HFF-Myc (cell line): ENCODE measurements at places on chromosomes 2 and 18.

DNA sequence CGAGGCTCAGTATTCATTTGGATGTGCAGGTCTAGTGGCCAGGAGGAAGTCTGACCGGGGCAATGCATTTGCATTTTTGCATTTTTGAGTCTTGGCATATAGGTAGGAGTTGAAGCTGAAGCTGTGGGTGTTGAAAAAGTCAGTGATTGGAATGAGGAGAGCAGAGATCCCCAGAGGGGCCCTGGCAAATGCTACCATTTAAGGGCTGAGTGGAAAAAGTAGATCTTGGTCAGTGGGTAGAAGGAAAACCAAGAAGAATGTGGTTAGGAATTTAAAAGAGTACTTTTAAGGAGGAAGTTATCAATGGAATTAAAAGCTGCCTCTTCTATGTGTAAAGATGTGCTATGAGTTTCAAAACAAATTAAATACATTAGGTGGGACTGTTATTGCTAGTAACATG lies 143.0 kb downstream of the ZEB2 start:
- DNase-seq: no peak

- DNase-seq: no peak
Measured at GRCh38 chr2:94273242-94273641, 598.0 kb upstream of the TEKT4 start.

- no peak for DNase-seq
Measured at GRCh38 chr18:68354176-68354575, 360.7 kb downstream of the TMX3 start.

GRCh38 chr18:22567794-22568193 lies 150.1 kb upstream of the CTAGE1 start:
- DNase-seq: no peak

GRCh38 chr2:5368263-5368662 lies 323.9 kb upstream of the SOX11 start:
- no peak for DNase-seq

GRCh38 chr2:15993666-15994065 lies 53.3 kb downstream of the MYCN start:
- DNase-seq: no peak

GRCh38 chr2:37324536-37324785 lies 172 bp downstream of the PRKD3 start:
- DNase-seq: no peak

DNA sequence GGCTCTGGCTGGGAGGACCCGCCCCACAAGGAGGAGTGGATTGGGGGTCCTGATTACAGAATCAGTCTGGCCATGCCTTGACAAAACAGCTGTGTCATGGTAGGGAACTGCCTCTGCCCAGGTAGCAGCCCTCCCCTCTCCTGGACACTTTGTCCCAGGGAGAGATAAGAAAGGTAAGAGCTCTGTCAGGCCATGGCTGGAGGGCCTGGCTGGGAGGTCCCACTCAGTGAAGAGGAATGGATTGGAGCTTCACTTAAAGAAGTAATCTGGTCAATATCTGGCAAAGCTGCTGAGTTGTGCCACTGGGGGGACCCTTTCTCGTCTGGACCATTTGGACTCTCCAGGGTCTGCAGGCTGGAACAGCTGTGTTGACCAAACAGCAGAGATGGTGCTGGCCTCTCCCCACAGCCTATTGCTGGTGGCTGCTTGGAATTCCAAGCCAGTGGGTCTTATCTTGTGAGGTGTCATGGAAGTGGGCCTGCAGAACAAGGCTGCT lies 75.4 kb downstream of the EPC2 start:
- no peak for DNase-seq

DNA sequence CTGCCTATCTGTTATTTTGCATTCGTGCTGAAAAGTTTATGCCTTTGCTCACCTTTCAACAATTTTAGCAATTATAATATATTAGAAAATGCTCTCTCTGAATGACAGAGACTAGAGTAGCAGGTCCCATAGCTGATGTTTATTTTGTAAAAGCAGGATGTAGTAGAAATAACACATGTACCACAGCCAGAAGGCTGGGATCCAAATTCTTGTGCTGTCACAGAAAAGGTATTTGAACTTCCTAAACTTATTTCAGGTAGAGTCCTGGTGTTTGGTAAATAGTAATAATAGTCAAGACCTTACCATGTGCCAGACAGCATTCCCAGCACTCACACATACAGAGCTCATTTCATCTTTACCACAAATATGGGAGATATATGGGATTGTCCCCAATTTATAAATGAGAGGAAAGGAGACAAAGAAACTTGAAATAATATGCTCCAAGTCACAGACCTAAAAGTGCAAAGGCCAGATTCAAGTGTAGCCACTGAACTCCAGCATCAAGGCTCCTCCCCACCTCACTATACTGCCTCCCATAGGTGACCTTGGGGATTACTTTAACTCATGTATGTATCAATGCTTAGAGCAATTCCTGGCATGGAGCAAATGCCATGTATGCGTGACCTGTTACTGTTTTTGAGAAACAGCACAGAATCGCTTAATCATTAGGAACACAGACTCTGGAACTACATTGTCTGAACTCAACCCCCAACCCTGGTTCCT lies 284.7 kb upstream of the RAB12 start:
- no peak for DNase-seq

GRCh38 chr2:179479947-179480346 lies 215.3 kb upstream of the SESTD1 start:
- DNase-seq: no peak

DNA sequence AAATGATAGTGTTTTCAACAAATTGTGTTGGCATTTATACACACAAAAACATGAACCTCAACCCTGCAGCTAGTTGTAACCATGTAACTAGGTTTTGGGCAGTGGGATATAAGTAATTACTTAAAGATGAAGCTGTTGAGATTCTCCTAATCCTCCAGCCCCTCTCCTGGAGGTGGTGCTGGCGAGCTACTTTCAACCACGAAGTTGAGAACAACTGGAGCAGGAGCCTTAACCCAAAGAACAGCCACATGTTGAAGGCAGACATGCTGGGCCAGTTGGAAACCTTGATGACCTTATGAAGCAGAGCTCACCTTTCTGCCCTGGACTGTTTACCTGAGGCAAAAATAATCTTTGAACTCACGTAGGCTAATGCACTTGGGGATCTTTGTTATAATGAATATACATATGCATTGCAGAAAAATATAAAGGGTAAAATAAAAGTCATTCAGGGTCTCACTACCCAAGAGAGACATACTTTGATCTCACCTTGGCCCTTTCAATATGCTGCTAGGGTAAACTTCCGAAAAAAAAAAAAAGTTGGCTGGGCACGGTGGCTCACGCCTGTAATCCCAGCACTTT lies 89.6 kb upstream of the NPAS2 start:
- DNase-seq: peak; percentile 47

DNA sequence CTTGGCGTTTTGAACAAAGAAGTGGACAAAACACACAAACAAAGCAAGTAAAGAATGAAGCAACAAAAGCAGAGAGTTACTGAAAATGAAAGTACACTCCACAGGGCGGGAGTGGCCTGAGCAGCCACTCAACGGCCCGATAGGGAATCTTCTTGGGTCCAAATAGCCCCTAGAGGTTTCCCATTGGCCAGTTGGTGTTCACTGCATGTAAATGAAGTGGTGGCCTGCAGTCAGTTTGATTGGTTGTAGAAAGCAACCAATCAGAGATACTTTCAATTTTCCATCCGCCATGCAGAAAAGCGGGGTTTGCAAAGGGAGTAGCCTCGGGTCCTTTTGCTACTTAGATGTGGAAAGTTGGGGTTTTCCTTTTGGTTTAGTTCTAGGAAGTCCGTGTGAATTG lies 31.6 kb downstream of the CYBRD1 start:
- no peak for DNase-seq

- DNase-seq: no peak
Measured at GRCh38 chr18:75554176-75554575, 126.7 kb upstream of the SMIM21 start.

DNA sequence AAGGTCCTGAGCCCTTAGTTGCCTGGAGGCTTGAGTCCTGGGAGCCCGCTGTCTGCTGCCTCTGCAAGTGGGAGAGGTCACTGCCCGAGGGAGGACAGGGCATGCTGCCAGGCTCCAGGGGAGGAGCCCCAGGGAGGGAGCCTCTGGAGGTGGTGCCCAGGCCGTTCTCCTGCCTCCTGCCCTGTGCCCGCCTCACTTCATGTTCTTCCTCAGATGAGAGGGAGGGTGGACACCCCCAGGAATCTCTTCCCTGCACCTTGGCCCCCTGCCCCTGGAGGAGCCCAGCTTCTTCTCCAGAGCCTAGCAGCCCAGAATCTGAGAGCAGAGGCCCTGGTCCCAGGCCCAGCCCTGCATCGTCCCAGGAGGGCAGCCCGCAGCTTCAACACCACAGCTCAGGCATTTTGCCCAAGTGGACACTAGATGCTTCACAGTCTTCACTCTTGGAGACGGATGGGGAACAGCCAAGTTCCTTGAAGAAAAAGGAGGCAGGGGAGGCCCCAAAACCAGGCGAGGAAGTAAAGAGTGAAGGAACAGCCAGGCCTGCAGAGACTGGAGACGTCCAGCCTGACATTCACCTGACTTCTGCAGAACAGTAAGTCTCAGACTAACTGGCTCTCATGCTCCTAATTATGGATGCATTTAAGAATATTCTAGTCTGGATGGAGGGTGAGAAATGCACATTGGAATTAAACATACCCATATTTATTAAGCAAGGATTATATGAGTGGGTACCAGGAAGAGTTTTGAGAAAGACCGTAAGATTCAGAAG lies 12.1 kb downstream of the PSD4 start:
- DNase-seq: no peak

DNA sequence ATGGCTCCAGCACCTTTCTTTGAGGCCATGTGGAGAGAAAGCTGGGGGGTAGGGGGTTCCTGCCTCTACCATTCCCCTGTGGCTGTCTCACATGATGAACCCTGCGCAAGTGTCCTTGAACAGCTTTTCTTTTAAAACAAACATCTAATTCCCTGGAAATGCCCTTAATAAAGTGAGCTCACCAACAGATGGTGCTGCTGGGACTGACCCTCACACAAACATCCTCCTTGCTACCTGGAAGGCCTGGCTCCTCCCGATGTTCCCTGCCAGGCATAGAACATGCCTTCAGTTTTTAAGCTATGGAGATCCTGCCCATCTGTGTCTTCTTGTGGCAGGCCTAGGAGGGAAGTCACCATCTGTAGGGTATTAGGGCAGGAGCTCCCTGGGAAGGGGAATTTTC lies 60.7 kb upstream of the GATA6 start:
- DNase-seq: no peak

- no peak for DNase-seq
Measured at GRCh38 chr2:12923907-12924610, 207.3 kb downstream of the TRIB2 start.

DNA sequence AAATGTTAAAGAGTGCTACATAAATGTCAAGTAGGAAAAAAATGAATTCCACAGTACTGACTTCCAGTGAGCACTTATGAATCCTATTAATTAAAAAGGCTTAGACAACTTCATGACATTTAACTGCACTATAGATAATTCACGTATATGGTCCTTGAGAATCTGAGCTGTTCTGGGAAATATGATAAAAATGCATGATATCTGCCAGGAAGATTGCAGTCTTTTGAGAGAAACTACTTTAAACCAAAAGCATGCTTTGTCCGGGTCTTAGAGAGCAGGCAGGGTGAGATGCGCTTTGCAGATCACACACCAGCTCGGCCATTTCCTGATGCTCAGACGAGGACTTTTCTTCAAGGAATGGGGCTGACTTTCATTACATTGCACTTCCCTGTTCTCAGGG lies 42.6 kb downstream of the CMPK2 start:
- no peak for DNase-seq

- no peak for DNase-seq
Measured at GRCh38 chr2:234990300-234990699, 38.5 kb downstream of the SH3BP4 start.

GRCh38 chr2:168165985-168166901 lies 81.2 kb downstream of the STK39 start:
- no peak for DNase-seq
